Dermis microvascular lymphatic vessel endothelial cell (primary cell): ENCODE measurements at places on chromosomes 16 and 17. TPM values are rescaled to one million over a fixed set of nuclear protein-coding genes. Genes with fewer than 3 reads are reported as not detected.

The SHCBP1 gene
- 8.0 and 16.8 TPM in 2 replicates for total RNA-seq

The KCNH4 gene
- under 0.01 and 0.13 TPM in 2 replicates for total RNA-seq

The GGT6 gene
- not detected in 2 replicates for total RNA-seq

DNA sequence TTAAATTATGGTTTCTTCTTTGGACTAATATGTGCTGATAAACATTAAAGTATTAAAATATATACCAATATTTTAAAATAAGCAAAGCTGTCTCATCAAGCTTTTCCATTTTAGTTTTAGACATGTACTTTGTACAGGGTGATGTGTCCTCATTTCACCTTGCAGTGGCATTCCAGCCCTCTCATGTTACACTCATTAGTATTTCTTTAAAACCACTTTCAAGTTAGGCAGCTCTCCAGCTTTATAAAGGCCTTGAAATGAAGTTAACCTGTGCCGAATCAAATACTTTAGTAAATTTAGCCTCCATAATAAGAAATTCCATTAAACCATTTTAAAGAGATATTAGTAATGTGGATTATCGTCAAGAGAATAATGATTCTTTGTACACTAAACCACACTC lies 107.6 kb upstream of the HLF start:
- DNase-seq = no peak

- DNase-seq = no peak
Measured at GRCh38 chr17:31902693-31903092, 1.2 kb upstream of the UTP6 start.

DNA sequence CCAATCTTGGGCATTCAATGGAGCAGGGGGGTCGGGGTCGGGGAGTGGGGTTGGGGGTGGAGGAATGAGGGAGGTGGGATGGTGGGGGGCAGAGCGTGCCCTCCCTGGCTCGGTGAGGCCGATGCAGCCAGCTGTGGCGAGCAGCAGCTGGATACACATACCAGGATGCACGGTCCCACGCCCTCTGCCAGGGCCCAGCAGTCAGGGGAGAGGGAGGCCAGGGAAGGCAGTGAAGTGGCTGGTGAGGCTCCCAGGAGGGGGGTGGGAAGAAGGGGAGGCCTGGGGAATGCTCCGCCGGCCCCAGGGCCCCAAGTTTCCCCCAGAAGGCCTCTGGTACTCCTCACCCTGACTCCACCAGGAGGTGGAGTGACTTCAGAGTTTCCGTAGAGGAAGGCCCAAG lies 77.6 kb upstream of the LHX1 start:
- no peak for DNase-seq

DNA sequence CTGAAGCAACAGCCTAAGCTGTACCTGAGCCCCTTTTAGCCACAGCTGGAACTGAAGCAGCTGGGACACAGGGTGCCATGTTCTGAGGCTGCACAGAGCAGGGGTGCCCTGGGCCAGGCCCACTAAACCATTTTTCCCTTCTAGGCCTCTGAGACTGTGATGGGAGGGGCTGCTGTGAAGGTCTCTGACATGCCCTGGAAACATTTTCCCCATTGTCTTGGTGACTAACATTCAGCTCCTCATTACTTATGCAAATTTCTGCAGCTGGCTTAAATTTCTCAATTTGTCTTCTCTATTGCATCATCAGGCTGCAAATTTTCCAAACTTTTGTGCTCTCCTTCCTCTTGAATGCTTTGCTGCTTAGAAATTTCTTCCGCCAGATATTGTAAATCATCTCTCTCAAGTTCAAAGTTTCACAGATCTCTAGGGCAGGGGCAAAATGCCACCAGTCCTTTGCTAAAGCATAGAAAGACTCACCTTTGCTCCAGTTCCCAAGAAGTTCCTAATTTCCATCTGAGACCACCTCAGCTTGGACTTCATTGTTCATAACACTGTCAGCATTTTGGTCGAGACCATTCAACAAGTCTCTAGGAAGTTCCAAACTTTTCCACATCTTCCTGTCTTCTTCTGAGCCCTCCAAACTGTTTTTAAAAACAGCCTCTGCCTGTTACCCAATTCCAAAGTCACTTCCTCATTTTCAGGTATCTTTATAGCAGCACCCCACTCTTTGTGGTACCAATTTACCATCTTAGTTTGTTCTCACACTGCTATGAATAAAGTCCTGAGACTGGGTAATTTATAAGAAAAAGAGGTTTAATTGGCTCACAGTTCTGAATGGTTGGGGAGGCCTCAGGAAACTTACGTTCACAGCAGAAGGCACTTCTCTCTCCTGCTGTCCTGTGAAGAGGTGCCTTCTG lies 49.8 kb downstream of the TMEM100 start:
- no peak for DNase-seq

GRCh38 chr16:72853575-72854266 lies 194.2 kb downstream of the ZFHX3 start:
- DNase-seq = no peak

GRCh38 chr17:50952013-50952412 lies 85.9 kb upstream of the TOB1 start:
- DNase-seq = no peak

- no peak for DNase-seq
Measured at GRCh38 chr16:81599034-81599744, 154.6 kb downstream of the CMIP start.

- DNase-seq = peak; percentile 87
Measured at GRCh38 chr17:80761110-80761871, 216.7 kb downstream of the RPTOR start.

- DNase-seq = no peak
Measured at GRCh38 chr16:31200821-31201568, 1.6 kb downstream of the PYCARD start.

- no peak for DNase-seq
Measured at GRCh38 chr17:1693339-1693738, 8.7 kb upstream of the PRPF8 start.

DNA sequence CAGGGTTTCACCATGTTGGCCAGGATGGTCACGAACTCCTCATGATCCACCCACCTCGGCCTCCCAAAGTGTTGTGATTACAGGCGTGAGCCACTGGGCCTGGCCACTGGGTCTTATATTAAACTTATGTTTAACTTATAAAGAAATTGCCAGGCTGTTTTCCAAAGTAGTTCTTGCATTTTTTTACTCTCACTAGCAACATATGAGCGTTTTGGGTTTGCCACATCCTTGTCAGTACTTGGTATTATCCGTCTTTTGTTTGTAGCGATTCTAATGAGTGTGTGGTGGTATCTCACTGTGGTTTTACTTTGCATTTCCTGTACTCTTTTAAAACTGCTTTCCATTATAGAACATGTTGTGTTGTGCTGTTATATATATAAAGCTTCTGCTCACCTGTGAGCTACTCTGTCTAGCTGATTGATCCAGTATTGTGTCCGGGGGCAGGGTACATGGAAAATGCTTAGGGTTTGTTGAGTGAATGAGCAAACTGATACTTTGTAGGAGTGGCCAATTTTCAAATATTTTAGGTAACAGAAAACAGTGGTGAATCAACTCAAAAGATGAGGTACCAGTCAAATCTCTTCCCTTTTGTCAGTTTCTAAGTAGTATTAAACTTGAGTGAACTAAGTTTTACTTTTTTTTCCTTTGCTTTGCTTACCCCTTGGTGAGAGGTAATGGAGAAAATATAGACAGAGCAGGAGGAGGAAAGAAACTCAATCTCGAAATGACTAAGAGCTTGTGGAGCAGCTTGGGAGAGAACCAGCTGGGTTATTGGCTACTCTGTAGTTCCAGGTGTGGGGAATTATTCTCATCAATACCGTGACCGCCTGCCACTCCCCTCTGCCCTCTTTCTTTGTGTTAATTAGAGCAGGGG lies 75.8 kb downstream of the PITPNC1 start:
- DNase-seq = no peak
